Ascending aorta (tissue), 2 donors: ENCODE measurements at places on chromosomes 6 and 20.

- peak; percentile 79 for DNase-seq
Measured at GRCh38 chr6:11632795-11633511, 95.4 kb downstream of the TMEM170B start.

DNA sequence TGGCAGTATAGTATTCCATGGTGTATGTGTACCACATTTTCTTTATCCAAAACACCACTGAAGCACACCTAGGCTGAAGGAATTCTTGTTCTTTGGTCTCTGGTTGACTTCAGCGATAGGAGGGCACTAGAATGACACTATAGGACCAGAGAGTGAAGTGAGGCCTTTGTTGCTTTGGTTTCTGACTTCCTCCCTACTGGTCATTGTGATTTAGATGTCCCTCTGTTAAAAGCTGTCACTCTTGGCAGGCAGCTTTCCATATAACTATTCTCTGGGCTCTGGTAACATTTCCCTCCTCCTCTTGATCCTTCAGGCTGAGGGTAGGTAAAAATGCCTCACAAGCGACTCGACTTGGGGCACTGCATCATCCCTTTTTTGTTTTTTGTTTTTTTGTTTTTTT, 236.3 kb downstream of the MAFB start:
- no peak for DNase-seq

DNA sequence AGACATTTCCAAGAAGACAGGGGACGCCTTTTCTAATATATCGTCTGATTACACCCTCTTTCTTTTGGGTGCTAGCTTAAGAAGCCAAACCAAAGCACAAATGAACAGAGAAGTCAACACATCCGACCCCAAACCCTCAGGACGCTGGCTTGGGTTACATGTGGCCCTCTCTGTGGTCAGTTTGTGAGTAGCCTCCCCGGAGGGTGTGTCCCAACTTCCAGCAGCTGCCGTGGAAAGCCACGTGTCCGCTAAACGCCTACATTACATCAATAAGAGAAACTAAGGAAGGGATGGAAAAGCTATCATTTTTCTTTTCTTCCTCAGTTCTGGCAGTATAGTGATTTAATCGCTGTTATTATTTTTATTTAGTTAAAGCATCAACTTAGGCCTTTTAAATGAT, 487 bp upstream of the BMP6 start:
- DNase-seq, result no peak

GRCh38 chr6:121961619-121962125, 437.8 kb upstream of the HSF2 start:
- no peak for DNase-seq

- no peak for DNase-seq
Measured at GRCh38 chr6:149234051-149234962, 83.2 kb upstream of the TAB2 start.

DNA sequence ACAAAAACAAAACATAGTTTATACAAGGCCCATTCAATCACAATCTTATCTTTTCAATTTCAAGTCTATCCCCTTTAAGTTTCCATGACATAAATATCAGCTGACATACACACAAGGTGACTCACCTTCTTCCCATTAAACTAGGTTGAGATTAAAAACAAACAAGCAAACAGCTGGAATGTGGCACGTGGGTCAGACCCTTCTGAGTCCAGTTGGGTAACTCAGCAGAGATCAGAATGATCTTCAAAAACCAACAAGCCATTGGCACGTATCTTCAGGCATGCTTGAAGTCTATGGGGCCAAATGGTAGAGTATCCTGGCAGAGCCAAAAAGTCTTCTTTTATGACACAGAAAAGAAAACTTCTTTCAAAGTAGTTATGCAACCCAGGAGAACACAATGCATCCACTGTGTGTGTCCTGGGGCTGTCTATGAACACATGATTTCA, 603.5 kb upstream of the CITED2 start:
- DNase-seq, result no peak

GRCh38 chr6:115770851-115771250, 289.8 kb downstream of the FRK start:
- DNase-seq, result no peak

GRCh38 chr20:37615340-37616109, 78.3 kb upstream of the CTNNBL1 start:
- no peak for DNase-seq

DNA sequence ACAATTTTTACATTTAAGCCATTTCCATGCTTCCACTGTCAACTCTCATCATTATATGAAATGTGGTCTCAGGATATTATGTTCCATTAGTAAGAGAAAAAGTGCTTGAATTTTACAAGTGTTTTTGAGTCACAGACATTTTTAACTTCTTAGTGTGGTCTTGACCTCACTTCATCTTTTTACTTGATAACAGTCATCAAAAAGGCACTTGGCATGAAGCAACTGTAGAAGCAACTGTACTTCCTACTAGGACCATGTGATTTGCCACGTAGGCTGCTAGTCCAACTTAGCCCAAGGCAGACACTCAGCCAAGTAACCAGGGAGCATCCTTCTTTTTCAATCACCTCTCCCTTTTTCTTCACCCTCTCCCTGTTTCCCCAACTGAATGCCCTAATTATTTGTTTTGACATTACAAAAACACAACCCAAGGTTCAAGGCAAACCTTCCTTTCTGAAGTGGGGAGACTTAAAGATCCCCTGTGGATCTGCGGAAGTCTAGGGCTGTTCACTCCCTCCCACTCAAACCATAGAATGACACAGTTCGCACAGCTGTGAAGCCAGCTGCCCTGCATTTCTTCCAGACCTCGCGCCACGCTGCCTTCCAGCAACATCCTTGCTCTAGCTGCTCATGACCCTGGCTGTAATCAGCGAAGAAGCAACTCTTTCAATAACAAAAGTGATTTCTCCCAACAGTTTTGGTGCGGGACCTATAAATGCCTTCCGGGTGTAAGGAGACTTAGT, 45.0 kb downstream of the PHACTR1 start:
- no peak for DNase-seq

DNA sequence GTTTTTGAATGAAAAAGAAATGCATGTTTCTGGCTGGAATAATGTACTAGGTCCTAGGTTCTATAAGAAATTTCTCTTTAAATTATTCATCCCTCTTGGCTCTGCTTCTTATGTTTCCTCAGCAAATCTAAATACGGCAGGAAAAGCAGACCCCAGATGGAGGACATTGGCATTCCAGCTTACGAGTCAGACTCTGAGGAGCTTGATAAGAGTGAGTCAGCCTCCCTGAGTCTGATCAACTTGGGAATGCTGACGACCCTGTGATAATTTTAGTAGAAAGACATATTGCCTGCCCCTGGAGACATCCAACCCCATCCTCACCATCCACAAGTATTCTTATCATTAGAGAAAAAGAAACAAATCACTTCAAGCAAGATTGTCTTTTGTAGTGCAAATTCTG, 509.7 kb upstream of the MARCKS start:
- DNase-seq, result no peak

DNA sequence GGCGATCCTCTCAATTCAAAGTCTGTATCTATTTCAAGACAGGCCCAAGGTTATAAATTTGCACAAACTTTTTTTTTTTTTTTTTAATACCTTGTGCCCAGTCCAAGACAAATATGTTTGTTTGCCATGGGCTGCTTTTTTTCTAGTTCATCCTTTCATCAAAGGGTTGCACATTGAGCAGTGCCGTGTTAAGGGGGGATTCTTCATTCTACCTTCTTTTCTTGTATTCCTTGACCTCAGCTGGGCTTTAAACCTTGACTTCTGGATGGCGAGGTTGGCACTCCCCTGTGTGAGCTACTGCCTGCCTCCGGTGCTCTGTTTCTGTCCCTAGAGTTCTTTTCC, 7.4 kb downstream of the RIPK1 start:
- no peak for DNase-seq

DNA sequence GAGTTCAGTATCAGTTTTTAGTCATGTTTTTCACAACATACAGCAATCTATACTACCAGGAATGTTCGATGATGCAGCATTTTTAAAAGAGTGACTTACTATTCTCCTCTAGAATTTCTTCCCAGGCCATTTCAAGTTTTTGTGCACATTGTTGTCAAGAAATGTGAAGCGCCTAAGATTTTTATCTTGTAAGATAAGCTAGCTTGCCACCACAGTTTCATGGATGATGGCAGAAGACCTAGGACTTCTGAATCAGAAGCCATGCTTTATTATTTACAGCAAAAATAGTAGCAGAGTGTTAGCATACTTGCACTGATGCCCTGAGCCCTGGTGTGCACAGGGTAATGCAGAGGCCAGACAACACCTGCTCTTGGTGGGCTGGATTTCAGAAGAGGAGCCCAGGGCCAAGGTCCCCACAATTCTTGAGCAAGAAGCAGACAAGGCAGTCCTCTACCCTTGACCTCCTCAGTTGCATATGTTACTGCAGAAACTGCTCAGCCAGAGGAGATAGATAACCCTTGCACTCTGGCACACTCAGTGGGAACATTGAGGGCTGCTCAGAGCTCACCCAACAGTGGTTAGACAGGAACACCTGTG, 99.2 kb downstream of the QKI start:
- no peak for DNase-seq

DNA sequence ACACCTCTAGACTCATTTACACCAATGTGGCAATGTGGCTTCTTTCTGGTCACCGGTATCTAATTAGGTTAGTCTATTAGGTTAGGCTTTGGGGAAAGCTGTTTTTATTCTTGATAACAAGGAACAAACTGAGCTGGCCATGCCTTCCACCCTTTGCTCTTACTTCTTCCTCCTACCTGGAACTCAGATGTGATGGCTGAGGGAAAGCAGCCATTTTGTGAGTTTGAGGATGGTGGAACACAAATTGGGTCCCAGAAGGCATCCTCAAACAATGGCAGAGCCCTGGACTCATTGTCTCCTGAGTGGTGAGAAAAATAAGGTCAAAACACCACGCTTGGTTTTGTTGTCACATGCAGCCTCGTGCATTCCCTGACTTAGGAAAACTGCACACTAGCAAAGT, 7.7 kb downstream of the CDH4 start:
- no peak for DNase-seq

GRCh38 chr20:8250539-8251200, 118.6 kb downstream of the PLCB1 start:
- no peak for DNase-seq

- DNase-seq, result no peak
Measured at GRCh38 chr6:33314943-33315792, 1.3 kb upstream of the TAPBP start.

DNA sequence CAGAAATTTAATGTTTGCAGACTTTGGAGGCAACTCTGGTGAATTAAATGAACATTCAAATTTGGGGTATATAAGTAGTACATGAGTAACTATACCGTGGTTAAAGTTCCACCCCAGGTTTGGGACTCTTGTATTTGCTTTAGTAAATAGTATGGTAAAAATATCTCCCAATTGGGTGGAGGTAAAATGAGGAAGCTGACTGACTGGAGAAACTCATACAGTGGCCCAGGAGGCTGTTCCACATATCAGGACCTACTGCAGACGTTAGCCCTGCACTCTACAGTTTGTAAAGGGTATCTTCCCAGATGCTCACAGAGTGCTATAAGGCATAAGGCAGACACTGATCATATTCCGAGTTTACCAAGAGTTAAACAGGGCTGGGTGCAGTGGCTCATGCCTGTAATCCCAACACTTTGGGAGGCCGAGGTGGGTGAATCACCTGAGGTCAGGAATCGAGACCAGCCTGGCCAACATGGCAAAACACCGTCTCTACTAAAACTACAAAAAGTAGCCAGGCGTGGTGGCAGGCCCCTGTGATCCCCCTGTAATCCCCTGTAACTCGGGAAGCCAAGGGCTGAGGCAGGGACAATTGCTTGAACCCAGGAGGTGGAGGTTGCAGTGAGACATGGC, 53.7 kb downstream of the CPXM1 start:
- no peak for DNase-seq

GRCh38 chr6:47852727-47853126, 70.9 kb downstream of the OPN5 start:
- DNase-seq, result no peak

DNA sequence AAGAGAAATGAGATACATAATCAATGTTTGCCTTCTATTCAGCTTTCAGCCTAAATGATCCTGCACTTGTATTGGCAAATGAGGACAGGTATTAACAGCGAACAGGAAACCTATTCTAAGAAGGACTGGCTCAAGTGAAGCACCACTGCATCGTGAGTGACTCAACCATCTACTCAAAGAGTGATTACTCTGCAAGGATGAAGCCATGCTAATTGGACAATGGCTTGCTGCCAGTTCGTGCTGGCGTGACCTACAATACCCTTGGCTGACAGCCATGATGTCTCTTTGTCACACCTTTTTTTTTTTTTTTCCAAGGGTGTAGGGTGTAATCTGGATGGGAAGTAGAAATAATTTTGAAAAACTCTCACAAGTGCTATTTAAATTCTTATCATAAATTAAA, 104.9 kb downstream of the GJA10 start:
- no peak for DNase-seq

- no peak for DNase-seq
Measured at GRCh38 chr20:949717-950116, 33.6 kb upstream of the ANGPT4 start.

DNA sequence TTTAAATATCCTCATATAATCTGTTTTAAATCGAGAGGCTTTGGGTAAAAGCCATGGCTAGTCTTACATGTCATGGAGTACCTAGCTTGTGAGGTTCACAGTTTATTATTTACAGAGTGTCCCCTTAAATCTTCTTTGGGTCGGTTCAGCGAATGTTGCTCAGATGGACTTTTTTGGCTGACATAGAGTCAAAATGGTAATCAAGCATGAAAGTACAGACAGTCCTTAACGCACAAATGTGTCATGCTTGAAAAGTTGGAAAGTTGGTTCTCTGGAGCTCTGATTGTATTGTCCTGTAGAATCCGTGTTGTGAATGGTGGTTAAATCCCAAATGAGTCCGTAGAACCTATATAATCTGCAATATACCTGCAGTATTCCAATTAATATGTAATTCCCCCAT, 22.0 kb downstream of the PTPN1 start:
- no peak for DNase-seq

DNA sequence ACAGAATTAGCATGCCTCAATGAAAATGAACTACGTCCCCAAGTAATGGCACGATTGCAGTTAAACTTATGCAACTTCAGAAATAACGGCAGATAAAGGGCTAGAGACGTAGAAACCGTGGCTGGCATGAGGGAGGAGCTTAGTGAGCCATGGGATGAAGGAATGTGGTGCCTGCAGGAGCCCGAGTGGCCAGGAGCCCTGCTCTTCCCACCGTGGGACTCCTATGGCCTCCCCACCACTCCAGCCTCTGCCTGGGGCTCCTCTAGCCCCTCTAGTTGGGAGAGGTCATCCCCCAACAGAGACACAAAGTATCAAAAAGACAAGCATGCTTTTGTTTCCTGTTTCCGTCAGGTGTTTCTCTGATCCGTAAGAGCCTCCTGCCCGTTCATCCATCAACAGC, 75.1 kb upstream of the BHLHE23 start:
- no peak for DNase-seq
